ENCODE measurements at places on chromosomes 2 and 18.
A peak's percentile ranks its signal among the peaks of the same experiment; 100 is the strongest.

- DNase-seq: no peak
Measured at GRCh38 chr2:16626497-16626896, 39.1 kb downstream of the CYRIA start.

- DNase-seq: no peak
Measured at GRCh38 chr2:150545916-150546315, 58.4 kb upstream of the RND3 start.

DNA sequence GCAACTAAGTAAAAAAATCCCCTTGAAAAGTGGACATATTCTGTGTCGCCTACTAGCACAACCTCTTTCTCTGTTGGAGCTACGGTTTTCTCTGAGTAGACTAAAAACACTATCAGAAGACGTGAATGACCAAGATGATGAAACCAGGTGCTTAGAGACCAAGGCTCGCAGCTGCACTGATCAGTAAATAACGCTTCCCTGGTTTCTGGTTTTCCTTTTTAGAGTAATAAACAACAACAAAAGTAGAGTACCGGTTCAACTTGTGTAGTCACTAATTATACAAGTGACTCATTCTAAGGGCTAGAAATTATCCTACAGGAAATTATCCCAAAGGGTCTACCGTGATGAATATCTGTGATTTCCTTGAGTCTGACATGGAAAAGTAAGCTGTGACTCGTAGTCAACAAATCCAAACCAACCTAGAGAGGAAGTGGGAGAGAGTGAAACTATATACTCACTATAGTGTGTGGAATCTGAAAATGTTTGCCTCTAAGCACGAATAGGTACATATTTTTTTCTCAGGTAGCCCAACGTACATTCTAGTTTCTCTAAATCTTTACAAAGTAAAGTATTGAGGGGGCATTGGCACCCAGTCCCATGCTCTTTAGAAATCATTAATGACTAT is 17.8 kb downstream of the RASGRP3 start:
- DNase-seq: no peak

DNA sequence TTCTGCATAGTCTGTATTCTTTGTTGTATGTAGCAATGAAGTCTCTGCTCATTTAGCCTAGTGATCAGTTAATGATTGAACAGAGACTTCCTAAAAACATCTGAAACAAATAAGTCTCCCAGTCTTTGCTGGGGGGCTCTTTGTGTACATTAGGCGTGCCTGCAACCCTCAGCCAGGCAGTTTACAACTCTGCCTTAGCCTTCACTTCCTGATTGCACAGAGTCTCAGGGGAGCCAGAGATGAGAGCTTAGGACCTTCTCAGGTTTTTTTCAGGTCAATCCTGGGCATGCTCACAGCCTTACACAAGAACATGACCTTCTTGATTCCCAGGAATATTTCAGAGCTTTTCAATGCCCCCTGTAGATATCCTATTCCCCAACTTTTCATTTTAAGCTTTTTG is 44.0 kb upstream of the BIN1 start:
- no peak for DNase-seq

DNA sequence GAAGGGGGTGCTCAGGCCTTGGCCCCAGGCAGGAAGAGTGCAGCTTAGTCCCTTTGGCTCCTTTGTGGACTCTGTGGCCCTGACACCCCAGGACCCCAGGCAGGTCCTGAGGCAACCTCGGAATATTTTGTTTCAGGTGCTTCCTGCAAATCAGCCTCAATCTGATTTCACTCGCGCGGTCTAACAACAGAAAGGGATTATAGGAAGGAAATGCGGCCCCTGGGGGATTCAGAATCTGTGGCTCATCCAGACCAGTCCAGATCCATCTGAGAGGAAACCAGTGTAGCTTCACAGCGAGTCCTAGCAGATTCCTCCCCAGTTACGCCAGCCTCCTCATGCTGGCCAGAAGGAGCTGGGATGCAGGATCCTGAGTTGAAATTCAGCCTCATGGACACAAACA is 59.5 kb upstream of the YWHAQ start:
- peak; percentile 36 for DNase-seq

- peak; percentile 32 for DNase-seq
Measured at GRCh38 chr18:58321986-58322385, 278.0 kb downstream of the NEDD4L start.

GRCh38 chr2:108165729-108166128 is 74.0 kb upstream of the SULT1C3 start:
- no peak for DNase-seq

DNA sequence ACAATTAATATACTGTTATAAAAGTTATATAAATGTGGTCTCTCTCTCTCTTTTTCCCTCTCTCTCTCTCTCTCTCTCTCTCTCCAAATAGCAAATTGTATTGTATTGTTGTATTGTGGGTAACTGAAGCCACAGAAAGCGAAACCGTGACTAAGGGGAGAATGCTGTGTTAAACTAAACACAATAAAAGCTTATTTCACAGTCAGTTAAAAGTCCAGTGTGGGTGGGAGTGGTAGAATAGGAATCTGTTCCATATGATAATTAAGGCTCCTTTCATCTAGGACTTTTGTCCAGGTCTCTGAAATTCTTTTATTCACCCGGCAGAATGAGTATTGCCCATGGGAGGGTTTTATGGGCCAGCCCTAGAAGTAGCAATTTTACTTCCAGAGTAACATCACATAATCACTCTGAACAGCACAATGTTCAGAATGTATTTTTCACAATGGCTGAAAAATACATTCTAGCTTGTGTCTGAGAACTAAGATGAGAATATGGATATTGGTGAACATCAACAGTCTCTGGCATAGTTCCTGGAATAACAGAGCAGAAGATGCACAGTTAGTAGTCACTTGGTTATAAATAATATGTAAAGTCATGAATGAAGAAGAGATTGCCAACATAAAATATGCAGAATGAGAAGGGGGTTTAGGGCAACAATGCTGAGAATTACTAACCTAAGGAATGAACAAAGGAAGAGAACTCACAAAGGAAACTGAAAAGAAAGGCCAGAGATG is 399.1 kb downstream of the PLCL1 start:
- DNase-seq: no peak

DNA sequence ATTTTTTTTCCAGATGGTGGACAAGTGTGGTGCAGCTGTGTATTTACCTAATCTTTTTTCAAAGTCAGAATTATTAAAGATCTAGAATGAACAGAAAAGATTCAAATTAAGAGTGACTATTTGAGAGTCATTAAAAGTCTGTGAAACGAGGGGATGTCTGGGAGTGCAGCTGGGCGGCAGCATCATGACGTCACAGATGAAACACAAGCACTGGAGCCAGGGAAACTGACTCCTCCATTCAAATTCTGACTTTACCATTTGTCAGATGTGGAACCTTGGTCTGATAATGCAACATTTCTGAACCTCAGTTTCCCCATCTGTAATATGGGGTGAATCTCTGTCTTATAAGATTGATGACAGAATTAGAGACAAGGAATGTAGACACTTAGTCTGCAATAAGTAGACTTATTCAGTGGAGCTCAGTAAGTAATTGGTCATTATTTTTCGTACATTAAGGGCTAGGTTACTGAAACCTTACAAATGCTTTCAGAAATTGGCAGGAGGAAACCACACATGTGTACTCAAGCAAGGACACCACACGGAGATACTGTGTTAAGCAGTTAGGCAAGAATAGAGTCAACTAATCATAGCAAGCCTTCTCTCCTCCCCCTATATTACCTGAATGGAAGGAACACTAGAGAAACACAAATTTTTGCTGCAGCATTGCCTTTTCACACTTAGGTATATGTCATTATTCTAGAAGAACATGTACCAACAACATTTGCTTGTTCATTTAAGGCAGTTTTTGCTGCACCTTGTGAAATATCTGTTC is 27.8 kb upstream of the CXXC1 start:
- no peak for DNase-seq

- DNase-seq: no peak
Measured at GRCh38 chr2:217277646-217278398, 418.0 kb upstream of the TNP1 start.

DNA sequence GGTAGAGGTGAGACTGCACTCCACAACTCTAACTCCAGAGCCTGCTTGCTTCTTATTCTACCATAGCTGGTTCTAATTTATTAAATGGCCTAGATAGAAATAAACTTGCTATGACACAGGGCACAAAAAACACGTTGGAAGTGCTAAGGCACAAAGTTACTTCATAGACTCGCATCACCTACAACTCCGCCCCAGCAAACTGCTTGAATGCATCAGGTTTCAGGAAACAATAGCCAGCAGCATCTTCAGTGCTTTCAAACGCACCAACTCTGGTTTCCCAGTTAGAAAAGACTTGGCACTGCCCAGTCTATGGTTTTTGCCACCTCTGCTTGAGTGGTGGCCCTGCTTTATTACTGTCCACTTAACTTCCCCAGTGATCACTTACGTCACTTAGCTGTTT is 142.6 kb downstream of the RIF1 start:
- DNase-seq: no peak

Measured in KBM-7 (cell line).